ENCODE measurements at places on chromosomes 5 and 9.

DNA sequence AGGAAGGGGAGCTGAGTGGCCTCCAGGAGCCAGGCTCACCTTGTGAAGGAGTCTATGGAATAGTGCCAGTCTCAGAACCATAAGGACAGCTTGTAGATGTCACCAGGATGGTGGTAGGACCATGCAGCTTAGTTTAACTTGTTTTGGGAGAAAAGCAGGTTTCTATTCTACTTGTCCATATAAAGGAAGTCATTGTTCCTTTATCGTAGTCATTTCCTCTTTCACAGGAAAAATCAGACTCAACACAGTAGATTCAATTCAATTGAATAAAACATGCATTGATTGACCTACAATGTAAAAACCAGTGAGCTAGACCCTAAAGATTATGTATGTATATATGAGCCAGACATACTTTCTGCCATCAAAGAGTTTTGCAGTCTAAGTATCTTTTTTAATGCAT, 53.3 kb downstream of the MEGF10 start:
- no peak for DNase-seq

GRCh38 chr9:17422994-17423680, 155.7 kb upstream of the SH3GL2 start:
- DNase-seq = no peak

DNA sequence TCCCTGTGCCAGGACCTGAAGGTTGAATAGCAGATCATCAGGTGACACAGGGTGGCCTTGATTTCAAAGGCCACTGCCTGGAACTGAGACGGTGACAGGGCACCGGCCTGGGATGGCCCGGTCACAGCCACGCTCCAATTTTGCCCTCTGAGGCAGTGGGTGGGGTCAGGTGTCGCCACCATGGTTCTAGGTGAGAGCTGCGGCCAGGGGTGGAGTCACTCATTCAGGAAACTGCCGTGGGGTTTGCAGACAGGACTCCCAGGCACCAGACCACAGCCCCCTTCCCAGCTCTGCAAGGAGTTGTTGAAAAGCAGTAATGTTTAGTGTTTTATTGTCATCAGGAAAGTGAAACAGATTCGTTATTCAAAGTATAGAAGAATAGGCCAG, 17.3 kb upstream of the RNU6ATAC start:
- DNase-seq = no peak

DNA sequence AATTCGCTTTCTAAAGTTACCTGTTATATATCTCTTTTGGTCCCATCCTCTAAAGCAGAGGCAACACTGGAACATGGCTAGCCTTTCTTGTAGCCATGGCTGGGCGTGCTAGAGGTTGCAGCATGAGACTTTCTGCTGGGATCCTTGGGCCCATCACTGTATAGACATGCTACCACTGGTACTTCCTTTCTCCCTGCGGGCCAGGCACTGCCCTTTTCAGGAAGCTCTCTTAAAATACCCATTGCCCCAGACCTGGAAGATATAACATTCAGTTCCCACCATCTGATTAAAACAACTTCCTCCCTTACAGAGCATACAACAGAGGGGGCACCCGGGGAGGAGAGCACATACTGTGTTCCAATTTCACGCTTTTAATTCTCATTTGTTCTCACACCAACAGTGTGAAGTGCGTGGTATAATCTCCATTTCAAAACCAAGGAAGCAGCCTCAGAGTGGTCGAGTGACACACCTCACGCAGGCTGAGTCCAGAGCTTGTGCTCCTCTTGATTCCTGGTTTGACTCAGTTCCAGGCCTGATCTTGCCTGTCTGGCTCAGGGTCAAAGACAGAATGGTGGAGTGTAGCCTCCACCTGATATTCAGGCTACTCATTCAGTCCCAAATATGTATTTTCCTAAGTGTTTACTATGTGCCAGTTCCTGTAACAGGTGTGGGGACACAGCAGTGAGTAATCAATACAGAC, 22.6 kb downstream of the PTGS1 start:
- DNase-seq = no peak

DNA sequence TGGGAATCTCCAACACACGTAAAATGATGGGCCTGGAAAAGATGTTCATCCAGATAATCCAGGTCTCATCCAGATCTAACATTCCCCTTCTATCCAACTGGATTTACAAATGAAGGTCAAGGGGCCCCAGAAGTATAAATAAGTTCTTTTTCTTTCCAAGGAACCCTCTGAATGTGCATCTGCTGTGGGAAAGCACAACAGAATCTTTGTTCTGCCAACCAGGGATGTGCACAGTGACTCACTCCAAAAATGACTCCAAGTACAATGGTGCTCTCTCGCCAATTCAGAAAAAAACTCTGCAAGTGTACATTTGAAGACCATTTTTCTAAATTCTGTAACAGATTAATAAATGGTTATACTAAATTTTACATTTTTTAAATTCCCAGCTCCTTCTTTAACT, 12.4 kb downstream of the RAPGEF6 start:
- no peak for DNase-seq

DNA sequence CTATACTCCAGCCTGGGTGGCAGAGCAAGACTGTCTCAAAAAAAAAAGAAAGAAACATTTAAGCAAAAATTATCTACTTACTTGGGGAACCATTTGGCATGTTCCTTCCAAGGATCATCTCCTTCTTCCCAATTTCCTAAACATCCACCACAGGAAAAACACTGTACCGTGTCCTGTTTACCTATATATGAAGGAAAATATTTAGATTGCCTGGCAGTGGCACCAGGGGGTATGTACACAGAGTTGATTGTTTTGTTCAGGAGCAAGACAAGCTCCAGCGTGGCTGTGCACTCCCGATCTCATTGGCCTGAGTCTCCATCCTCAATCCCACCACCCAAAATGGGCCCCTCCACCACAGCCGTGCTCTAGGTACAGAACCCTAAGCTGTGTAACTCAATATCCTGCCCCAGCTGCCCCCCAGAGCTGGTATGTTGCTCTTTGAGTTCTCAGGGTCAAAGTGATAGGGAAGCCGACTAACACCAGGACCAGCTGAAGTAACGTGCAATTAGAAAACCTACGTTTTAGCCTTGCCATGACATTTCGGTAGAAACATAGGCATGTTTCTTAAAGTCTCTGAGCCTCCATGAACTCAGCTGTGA, 13.8 kb downstream of the NAIP start:
- no peak for DNase-seq

- no peak for DNase-seq
Measured at GRCh38 chr9:79145442-79145841, 426.3 kb upstream of the TLE4 start.

DNA sequence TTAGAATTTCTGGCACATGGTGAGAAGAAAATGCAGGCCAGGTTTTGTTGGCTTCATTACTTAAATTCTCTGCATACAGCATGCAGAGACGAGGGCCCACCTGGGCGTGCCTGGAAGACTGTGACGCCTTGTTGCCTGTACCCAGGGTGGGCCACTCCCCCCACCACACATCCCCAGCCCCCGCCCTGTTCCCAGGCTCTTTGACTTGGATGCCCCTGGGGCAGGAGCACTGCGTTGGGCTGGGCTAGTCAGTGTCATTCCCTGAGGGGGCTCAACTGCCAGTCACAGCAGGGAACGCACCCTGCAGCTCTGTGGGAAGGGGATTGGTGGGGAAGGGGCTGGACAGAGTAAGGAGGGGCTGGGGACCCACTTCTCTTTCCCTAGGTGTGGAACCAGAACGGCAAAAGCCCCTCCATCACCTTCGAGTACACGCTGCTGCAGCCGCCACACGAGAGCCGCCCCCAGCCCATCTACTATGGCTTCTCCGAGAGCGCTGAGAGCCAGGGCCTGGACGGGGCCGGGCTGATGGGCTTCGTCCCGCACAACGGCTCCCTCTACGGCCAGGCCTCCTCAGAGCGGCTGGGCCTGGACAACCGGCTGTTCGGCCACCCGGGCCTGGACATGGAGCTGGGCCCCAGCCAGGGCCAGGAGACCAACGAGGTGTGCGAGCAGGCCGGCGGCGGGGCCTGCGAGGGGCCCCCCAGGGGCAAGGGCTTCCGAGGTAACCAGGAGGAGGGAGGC, 19.6 kb downstream of the ADAMTSL2 start:
- no peak for DNase-seq

- no peak for DNase-seq
Measured at GRCh38 chr5:78922879-78923621, 62.1 kb downstream of the ARSB start.

- no peak for DNase-seq
Measured at GRCh38 chr5:172840432-172841154, 6.5 kb downstream of the ERGIC1 start.

DNA sequence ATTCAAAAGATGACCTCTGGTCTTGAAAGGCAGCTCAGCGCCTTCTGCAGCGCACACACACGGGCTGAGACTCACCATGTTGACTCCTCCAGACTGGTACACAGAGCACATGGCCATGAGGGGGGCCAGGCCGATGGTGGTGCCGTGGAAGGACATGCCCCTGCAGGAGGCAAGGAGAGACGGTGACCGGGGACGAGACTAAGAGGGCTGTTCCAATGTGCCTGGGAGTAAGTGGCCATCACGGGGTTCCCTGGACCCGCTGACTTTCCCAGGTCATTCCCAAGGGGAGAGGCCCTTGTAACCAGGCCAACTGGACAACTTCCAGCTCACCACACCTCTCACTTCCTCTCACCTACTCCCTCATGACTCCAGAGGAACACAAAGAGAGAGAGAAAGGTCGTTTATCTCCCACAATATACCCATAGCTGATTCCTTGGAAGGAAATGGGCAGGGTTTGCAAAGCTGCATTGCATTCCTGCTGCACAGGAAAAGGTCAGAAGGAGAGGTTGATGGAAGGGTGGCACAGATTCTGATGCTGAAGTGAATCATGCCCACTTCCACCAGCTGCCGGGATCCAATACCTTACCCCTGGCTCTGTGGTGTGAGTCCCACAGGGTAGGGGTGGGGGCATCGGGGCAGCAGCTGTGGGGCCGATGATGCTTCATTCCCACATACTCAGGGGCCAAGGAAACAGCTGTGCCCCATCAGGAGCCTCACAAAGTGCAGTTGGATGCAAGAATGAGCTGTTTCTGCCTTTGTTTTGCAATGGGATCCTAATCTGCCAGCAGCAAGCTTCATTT, 47.2 kb downstream of the NIPAL4 start:
- DNase-seq = no peak

DNA sequence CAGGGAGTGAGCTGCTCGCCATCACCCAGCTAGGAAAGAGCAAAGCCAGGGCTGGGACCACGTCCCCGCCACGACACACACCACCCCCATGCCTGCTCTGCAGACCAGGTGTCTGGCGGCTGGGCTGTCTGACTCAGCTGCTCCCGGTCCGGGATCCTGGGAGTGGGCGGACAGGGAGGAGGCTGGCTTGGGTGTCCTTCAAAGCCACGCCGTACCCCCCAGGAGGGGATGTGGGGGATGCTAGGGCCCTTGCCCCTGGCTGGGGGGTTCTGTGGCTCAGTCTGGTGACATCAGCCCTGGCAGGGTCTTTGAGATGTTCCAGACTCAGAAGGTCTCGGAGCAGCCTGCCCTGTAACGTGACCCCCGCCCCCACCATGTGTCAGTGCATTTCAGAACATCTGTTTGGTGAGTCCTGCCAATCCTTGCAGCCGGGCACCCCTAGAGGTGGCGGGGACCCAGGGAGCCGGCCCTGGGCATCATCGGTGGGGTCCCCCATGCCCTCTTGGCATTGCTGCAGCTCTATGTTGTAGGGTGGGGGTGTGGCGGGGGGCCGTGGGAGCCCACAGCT, 62.3 kb downstream of the HMCN2 start:
- DNase-seq = no peak

- DNase-seq = no peak
Measured at GRCh38 chr5:151697452-151697851, 10.7 kb upstream of the SPARC start.

DNA sequence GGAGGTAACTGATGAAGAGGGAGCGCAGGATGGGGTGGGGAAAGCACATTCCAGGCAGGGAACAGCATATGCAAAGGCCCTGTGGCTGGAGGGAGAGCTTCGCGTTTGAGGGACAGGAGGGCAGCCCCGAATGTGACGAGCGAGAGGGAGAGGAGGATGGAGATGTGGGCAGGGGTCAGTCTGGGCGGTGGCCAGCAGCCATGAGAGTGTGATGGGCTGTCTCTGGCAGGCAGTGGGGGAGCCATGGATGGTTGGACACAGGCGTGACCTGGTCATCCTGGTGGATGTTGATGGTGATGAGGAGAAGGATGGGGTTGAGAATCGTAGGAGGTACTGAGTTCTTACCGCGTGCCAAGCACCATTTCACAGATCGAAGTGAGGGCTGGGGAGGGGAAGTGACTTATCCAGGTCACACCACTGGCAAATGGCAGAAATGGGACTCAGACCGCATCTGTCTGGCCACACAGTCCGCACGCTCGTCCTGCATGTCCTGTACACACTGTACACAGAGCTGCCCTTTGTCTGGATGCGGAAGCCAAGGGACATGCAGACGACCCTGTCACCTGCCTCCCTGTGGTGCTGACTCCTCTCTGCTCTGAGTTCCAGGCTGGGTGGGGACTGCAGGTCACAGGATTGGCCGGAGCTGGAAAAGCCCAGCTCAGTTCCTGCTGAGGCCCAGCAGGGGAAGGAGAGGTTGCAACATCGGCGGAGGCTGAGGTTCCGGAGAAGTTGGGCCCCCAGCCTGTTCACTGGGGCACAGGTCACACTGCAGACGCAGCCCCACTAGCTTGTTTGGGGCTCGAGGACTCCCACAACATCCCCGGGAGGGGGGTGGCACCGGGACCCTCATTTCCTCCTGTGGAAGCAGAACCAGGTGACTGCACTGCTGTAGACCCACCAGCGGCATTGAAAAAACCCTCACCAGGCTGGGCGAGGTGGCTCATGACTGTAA, 165.6 kb upstream of the IER5L start:
- no peak for DNase-seq

DNA sequence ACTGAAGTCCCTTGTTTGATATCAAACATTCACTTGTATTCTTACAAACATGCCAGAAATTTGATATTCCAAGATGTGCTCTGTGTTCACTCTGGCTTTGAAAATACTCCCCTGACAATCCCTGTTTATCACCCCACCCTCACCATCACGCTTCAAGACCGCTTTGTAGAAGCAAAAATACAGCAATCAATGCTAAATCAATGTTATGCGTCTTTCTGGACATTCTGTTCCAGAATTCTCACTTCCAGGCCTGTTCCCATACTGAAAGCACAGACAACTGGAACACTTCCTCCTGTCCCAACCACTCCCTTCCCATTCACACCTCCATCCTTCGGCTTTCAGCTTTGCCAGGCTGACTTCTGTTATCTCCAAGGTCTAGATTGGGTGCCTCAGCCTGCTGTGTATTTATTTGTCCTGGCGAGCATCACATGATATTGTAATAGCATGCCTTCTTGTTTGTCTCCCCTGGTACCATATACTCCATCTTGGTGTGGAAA, 72.8 kb downstream of the SNCAIP start:
- no peak for DNase-seq

- no peak for DNase-seq
Measured at GRCh38 chr5:65161655-65162054, 320.1 kb downstream of the ADAMTS6 start.

DNA sequence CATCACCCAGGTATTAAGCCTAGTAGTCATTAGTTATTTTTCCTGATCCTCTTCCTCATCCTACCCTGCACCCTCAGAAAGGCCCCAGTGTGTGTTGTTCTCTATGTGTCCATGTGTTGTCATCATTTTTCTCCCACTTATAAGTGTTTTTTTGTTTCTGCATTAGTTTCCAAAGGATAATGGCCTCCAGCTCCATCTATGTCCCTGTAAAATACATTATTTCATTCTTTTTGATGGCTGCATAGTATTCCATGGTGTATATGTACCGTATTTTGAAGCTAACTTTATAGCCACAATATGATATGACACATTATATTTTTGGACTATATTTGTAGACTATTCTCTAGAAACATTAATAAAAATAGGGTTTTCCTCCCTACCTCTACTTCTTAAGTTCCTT, 324.4 kb upstream of the EDIL3 start:
- DNase-seq = no peak

GRCh38 chr9:92760494-92760893, 4.1 kb downstream of the BICD2 start:
- DNase-seq = no peak

GRCh38 chr5:30937070-30937469, 256.4 kb upstream of the CDH6 start:
- no peak for DNase-seq
